Cortex of kidney (tissue), 1 donor: ENCODE measurements at places on chromosomes 2 and 18.

- DNase-seq: no peak
These were observed 127.5 kb downstream of the PTGR3 start for GRCh38 chr18:75081486-75081885.

DNA sequence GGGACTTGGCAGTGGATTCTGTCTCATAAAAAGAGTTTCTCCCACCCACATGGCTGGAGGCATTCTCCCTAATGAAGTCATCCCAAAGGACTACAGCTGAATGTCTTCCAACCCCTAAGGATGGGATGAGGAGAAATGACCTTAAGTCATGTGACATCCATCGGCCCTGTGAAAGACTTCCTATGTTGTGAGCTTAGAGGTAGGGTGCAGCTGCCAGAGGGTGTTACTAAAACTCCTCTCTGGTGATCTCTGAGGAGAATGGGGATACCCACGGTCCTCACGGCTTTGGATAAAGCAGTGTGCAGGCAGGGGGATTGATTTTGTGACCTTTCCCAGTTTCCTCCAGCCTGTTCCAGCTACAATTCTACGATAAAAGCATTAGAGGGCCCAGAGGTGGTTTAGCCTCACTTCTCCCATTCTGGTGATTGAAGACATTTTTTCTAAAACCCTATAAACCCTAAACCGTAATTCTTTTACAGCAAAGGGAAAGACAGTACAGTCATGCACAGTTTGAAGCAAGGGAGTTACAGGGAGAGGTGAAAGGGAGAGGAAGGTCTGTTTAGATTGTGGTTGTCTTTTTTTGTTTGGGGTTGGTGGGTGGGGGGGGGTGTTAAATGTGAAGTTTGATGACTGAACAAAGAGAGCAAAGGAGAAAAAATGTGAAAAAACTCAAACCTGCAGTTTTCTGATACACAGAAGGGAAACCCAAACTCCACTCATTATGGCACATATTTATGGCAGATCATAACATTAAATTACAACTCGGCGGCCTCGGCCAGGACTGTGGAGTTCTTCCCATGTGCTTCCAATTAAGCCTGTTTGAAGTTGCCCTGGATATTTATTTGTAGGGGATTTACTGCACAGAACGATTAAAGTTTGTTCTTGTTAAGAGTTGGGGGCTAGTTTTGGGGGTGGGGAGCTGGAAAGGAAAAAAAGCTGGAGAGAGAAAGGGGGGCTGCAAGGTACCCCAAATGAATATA is 26.6 kb upstream of the SLC14A2 start:
- no peak for DNase-seq

DNA sequence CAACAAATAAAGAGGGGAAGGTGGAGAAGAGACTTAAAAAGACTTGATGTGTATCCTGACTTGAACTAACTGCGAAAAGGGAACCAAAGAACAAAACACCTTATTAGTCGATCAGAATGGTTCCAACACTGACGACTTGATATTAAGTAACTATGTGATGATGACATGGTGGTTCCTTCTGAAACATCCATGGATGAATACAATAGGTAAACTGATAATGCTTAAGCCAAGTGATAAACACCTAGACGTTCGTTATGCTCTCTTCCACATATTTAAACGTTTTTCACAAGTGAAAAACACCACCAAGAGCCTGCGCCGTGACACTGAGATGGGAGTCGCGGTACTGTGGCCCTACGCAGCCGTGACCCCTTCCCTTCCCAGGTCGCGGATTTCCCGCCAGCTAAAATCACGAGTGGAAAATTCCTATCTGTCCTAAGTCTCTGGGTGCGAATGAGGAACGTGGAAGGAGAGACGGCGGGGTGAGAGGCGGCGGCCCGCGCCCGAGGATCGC is 797 bp downstream of the TTC32 start:
- no peak for DNase-seq

DNA sequence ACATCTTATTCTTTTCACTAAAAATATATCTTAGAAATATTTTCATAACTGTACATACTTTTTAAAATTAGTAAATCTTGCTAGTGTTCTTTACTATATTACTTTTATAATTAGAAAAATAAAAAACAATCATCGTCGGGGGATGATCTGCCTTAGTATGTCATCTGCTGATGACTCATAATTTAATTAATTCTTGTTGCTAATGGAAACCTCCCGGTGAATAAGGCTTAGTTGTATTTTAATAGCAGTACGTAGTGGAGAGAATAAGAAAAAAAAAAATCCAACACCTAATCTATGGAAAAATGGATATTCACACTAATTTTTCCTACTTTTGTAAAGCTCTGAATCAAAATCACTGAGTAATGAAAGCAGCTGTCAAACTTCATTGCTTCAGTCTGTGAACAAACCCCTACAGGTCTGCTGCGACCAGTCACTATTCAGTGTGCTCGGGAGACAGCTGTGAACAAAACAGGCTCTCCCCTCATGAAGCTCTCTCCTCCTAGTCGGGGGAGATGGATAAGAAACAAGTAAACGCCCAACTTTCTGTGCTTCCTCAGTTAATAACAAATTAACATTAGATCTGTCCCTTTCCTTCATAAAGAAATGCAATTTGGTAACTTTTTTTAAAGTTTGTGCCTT is 97.4 kb upstream of the UPP2 start:
- DNase-seq: no peak

- no peak for DNase-seq
These were observed 20.9 kb downstream of the SLC8A1 start for GRCh38 chr2:40430776-40431599.

- DNase-seq: no peak
These were observed 13.9 kb upstream of the SLC1A4 start for GRCh38 chr2:64975232-64975821.

- DNase-seq: no peak
These were observed 21.9 kb upstream of the EMILIN2 start for GRCh38 chr18:2824865-2825264.

- DNase-seq: no peak
These were observed 96.1 kb downstream of the CABYR start for GRCh38 chr18:24234850-24235418.

DNA sequence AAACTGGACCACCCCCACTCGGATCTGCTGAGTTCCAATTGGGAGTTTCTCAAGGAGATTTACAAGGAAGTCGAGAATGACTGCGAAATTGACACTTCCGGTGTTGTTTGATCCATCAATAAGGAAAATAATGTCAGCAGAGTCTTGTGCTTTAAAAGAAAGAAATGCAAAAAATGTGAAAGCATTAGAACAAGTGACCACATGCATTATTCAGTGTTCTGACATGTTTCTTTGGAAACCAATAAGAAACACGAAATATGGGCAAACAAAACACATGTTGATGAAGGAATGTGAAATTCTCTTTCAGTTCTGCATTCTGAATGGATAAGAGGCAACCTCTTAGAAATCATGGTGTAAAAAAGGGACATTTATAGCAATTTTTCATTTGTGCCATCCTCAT is 25.9 kb downstream of the COL6A3 start:
- no peak for DNase-seq

GRCh38 chr2:150606380-150607060 is 119.1 kb upstream of the RND3 start:
- DNase-seq: no peak

GRCh38 chr2:174180165-174180724 is 68.1 kb downstream of the OLA1 start:
- no peak for DNase-seq

DNA sequence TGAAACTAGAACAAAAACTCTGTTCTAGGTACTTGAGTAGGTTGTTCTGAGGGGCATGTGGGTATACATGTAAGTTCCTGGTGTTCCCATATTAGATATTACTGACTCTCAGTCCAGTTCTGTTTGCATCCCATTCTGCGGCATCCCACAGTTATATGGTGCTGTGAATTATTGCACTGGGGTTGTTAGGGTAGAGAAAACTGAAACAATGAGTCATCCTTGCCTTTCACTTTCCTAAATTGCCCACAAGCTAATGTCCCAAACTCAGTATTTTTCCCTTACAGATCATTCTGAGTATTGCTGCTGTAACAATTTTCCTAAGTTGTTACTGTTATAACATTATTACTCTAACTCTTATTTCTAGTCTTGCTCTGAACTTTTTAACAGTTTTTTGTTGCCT is 3.0 kb downstream of the WDR75 start:
- no peak for DNase-seq

DNA sequence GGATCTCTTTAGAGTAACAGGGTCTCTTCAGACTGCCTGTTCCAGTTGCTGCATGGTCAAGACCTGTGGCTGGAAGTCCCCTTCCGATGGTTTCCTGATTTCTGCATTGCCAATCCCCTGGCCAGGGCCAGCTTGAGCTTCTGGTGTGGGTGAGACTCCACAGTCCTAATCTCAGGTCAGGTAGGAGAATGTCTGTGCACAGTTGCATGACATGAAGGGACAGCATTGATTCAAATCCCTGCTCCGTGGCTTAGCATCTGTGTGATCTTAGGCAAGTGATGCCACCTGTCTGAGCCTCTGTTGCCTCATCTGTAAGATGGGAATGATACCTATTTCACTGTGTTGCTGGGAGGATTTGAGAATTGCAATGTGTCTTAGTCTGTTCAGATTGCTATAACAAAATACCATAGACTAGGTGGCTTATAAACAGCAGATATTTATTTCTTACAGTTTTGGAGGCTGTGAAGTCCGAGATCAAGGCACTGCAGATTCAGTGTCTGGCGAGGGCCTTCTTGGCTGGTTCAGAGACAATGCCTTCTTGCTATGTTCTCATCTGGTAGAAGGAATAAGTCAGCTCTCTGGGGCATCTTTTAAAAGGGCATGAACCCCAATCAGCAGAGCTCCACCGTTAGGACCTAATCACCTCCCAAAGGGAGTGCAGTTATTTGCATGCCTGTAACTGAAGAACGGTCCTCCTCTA is 66.2 kb downstream of the ATOH8 start:
- DNase-seq: no peak

GRCh38 chr2:150387586-150388288 is 99.7 kb downstream of the RND3 start:
- DNase-seq: no peak
